Lung microvascular endothelial cell (primary cell): ENCODE measurements at places on chromosomes 5 and 9. TPM values are rescaled to one million over a fixed set of nuclear protein-coding genes. Genes with fewer than 3 reads are reported as not detected.

RASGEF1C gene
- under 0.01 TPM in 1 of 2 replicates, not detected in the other for total RNA-seq

RASGRF2 gene
- total RNA-seq = 20.6 and 21.6 TPM in 2 replicates

BTNL8 gene
- total RNA-seq = under 0.01 and 0.20 TPM in 2 replicates

IFNB1 gene
- not detected in 2 replicates for total RNA-seq

ACOT12 gene
- not detected in 2 replicates for total RNA-seq

MEGF10 gene
- total RNA-seq = 0.60 and 0.87 TPM in 2 replicates

DDX31 gene
- 5.7 and 9.1 TPM in 2 replicates for total RNA-seq
